Fibroblast of skin of scalp (primary cell): ENCODE measurements at places on chromosomes 16 and 17.

DNA sequence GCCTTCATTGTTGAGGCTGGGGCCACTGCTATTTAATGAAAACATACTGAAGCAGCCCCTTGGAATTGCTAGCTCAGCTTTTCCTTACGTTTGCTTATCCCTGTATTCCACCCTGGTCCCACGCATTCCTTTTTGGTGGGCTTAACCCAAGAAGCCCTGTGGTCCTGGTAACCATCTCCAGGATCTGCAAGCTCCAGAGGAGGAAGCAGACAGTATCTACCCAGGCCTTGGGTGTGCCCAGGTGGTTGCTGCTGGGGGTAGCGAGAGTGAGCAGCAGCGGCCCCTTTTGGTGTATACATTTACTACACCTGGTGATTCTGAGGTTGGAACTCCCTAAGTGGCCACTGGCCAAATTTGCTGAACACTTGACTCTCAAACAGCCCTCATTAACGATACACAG, 97.7 kb downstream of the CBLN1 start:
- DNase-seq, result no peak

DNA sequence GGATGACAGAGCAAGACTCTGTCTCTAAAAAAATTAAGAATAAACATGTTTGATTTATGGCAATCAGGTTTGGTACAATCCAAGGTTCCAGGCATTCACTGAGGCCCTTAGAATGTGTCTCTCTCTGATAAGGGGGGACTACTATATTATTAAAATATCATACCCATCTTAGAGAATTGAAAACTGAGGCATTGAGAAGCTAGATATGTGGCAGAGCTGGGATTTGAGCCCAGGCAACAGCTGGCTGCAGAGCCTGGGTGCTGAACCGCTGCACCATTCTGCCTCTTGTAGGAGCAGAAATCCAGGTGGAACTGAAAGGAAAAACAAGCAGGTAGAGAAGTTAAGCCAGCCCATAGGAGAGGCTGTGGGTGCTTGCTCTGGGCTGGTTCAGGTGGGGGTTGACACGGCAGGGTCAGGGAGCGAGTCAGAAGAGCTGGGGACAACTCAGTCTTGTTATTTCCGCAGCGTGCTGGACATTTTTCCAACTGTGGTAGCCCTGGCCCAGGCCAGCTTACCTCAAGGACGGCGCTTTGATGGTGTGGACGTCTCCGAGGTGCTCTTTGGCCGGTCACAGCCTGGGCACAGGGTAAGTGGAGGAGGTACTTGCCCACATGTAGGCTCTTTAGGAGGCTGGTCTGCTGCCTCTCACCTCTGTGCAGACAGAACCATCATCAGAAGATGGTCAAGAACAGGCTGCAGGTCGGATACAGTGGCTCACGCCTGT, 62.5 kb downstream of the WIPI1 start:
- no peak for DNase-seq

DNA sequence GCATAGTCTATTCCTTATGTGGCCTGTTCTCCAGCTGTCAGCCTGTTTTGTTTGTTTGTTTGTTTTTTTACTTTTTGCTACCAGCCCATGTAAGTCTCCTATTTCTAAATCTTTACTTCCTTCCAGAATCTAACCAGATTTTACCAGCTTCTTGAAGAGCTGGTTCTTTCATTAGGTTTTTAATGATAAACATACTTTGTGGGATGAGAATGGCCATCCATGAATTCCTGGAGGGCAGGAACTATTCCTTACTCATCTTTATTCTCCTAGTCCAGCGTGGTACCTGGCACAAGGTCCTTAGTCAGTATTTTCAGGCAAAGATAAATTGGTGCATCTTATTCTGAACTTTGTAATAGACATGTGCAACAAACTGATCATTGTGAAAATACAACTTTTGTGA, 17.3 kb downstream of the RSPRY1 start:
- DNase-seq, result no peak

- no peak for DNase-seq
Observed at GRCh38 chr17:21425736-21426135, 49.6 kb downstream of the KCNJ12 start.

- DNase-seq, result no peak
Observed at GRCh38 chr16:74627506-74628220, 20.7 kb upstream of the GLG1 start.

DNA sequence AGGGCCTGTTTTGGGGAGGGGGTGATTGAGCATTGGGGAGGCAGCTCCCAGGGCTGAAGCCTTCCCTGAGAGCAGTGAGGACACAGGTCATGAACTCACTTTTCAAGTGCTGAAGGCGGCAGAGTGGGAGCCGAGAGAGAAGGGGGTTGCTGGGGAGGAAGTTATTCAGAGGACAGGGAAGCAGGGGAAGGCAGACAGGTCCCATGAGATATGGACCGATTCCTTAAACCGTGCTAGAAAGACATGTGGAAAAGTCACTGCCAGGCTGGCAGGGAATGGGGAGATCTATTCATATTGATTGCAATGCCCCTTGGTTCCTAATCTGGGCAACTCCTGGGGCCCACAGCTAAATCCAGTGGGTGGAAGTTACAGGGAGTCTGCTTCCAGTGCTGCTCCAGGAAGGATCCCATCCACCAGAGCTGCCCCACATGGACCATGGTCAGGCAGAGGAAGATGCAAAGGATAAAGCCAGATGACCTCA, 1.1 kb downstream of the CCL4 start:
- no peak for DNase-seq

GRCh38 chr16:62445909-62446308, 409.7 kb upstream of the CDH8 start:
- peak; percentile 3 for DNase-seq

DNA sequence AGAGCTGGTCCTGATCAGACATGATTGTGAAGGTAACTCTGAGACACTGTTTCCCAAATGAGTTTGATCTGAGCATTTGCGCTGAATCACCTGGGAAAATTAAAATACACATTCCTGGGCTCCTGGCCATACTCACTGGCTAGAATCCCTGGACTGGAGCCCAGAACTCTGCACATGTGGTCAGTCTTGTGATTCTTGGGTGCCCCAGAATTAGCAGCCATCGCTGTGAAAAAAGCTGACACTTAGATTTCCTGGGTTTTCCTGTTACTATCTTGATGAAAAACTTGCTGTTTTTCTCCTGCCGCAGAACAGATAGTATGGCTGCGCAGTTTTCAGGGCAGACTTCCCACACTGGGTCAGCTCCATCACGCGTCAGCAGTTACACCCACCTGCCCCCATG, 24.6 kb downstream of the NECAB2 start:
- peak; percentile 30 for DNase-seq

- peak; percentile 43 for DNase-seq
Observed at GRCh38 chr17:39177256-39177655, 11.3 kb upstream of the ARL5C start.

DNA sequence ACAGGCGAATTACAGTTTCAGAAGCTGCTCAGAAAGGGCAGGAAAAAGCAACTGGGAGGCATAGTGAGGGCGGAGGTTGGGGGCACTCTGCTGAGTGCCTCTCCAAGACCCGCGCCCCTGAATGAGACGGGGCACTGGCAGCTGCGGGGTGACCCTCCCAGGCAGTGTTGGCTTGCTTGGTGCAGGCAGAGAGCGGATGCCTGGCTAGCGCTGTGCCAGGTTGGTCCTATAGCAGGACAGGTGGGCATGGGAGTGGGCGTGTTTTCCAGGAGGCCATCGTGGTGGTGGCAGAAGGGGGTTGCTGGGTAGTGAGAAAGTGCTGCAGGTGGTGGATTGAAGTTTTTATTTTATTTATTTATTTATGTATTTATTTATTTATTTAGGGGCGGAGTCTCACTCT, 16.0 kb upstream of the SBK1 start:
- no peak for DNase-seq

- DNase-seq, result peak; percentile 8
Observed at GRCh38 chr17:43125967-43126910, 1.1 kb upstream of the BRCA1 start.

DNA sequence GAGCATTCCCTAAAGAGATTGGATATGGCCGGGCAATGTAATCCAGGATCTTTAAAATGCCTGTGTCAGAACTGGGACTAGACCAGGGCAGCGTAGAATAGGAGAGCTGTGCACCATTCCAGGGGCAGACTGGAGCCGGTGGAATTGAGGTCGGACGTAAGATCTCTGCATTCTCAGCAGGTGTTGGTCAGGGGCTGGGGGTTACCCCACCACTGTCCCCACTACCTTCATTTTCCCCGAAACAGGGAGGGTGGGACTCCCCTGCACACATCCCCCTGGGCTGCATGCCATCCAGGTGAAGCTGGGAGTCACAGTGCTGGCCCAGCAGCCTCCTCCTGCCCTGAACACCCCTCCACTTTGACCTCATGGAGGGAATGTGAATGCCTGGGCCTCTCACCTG, 17.8 kb downstream of the OSBPL7 start:
- no peak for DNase-seq

DNA sequence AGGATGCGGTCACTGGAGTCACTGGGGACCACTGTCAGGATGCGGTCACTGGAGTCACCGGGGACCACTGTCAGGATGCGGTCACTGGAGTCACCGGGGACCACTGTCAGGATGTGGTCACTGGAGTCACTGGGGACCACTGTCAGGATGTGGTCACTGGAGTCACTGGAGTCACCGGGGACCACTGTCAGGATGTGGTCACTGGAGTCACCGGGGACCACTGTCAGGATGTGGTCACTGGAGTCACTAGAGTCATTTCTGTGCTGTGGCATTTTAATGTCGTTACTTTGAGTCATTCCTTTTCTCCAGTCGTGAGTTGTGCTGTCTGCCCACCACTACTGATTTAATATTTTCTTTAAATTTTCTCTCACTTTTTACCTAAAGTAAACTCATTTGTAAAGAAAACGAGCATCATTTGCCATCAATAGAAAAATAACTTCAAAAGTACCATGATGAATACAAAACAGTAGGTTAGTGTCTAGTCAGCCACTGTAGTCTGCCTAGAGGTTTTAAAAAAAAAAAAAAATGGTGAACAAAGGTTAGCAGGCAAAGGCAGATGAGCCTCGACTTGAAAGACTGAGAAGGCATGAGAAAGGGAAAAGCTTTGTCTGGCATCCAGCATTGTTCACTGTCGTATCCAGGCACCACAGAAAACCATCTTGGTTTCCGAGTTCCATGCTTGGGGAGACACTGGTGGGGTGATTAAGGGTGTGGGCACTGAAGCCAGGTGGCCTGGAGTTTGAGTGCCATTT, 346.6 kb downstream of the SNX29 start:
- DNase-seq, result peak; percentile 14

DNA sequence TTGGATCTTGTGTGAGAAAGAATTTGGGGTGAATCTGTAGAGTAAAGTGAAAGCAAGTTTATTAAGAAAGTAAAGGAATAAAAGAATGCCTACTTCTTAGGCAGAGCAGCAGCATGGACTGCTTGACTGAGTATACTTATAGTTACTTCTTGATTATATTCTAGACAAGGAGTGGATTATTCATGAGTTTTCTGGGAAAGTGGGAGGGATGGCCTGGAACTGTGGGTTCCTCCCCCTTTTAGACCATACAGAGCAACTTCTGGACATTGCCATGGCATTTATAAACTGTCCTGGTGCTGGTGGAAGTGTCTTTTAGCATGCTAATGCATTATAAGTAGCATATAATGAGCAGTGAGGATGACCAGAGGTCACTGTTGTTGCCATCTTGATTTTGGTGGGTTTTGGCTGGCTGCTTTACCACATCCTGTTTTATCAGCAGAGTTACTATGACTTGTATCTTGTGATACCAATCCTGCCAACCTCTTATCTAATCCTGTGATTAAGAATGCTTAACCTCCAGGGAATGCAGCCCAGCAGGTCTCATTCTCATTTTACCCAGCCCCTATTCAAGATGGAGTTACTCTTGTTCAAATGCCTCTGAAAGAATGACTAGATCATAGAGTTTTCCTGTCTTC, 58.7 kb downstream of the HSD17B2 start:
- DNase-seq, result no peak

GRCh38 chr17:3983606-3984484, 19.6 kb upstream of the ATP2A3 start:
- peak; percentile 36 for DNase-seq

DNA sequence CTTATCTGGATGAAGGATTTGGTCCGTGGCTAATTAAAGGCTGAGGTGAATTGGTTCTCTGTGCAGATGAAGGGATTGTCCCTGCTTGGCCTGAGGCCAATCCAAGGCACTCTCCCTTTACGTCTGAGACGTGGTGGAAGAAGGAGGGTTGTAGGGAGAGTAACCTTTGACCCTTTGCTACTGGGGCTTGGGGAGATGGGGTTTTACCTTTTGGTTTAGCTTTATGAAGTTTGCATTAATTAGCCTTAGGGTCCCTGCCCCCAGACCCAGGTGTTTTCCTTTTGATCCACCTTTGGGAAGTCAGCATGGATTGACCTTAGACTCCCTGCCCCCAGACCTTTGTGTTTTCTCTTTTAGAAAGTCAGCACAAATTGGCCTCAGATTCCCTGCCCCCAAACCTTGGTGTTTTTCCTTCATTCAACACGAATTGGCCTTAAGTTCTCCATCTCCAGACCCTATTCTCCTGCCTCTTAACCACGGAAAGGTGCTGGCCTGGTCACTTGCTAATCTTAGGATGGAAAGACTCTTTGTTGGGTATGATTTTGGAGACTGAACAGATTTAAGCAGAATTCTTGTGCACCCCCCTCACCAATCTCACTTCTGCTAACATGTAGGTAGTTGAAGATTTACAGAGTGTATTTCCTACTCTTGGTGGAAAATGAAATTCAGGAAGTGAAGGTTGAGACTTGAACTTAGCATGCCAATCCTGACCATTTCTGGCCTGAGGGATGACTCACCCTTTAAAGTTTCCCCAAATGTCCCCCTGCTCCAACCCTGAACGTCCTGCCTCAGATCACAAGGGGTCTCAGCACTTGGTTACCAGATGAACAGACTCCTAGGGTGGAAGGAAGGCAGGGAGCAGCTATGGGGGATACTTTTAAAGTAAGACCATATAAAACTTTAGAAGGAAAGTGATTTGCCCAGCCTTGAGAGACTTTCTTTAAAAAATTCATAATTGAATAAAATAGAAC, 23.1 kb upstream of the MMD start:
- no peak for DNase-seq

DNA sequence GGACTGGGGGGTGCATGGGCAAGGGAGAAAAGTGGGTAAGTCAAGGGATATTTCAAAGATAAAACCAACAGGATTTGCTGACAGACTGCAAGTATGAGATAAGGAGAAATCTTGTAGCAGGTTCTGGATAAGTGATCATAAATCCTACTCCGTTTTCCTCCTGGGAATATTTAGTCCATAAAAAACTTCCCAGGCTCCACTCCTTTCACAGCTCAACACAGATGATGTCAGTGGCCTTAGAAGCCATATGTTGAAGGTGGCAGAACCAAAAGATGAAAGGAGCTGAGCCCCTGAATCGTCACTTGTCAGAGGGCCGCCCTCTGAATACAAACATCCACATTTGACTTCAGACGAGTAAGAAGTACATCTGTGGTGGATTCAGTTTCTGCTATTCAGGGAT, 71.7 kb downstream of the GRIN2A start:
- no peak for DNase-seq

DNA sequence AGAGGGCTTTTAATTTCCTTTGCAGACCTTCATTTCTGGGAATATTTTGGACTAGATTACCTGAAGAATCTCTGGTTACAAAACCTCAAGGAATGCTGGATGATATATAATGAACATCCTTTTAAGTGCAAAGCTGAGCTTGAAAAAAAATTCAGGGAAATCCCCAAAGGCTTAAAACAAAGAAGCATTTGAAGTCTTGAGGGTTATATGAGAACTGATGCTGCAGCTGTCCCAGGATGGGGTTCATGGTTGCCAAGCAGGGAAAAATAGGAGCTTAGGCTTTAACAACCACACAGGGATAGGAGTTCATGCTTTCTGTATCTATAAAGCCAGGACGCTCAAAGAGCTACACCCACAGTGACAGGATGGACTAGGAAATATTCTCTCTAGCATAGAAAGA, 150.4 kb upstream of the IRX5 start:
- no peak for DNase-seq

GRCh38 chr16:80233097-80233835, 307.5 kb upstream of the DYNLRB2 start:
- DNase-seq, result no peak

- DNase-seq, result peak; percentile 6
Observed at GRCh38 chr17:34781571-34782108, 179.6 kb downstream of the CCT6B start.
